ENCODE measurements at places on chromosomes 7 and 10.

- DNase-seq: no peak
These were observed 23.7 kb downstream of the SRRM3 start for GRCh38 chr7:76225379-76225778.

DNA sequence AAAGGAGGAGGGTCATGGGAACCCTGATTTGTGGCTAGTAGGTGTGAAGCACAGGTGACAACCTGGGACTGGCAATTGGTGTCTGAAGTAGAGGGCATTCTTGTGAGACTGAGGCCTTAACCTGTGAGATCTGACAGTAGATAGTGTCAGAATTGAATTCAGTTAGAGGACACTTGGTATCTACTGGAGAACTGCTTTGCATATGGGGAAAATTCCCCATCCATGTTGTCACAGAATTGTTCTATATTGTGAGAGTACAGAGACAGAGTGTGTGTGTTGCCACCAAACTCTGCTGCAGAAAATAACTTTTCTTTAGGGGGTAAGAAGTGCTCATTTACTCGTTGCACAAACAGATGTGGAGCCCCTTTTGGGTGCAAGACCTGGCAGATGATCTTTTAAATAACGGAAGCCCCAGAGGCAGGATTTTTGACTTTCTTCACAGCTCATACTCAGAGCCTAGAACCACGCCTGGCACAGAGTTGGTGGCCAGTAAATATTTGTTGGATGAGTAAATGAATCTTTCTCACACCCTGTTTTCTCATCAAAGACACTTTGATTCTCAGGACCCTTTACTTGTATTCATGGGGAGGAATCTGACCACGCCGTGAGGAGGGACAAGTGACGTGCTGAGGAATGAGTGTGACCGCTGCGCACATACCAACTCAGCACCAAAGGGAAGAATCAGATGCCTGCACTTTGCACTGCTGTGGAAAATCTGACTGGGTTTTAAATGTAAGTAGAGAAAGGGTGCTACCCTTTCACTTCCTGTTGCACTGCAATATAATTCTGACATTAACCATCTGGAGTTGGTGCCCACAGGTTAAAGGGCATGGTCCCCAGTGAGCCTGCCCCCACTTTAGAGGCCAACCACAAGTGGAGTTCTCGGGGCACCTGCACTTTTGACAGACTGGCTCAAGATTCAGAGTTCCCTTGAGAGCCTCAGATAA is 39.2 kb upstream of the SDHAF3 start:
- no peak for DNase-seq

DNA sequence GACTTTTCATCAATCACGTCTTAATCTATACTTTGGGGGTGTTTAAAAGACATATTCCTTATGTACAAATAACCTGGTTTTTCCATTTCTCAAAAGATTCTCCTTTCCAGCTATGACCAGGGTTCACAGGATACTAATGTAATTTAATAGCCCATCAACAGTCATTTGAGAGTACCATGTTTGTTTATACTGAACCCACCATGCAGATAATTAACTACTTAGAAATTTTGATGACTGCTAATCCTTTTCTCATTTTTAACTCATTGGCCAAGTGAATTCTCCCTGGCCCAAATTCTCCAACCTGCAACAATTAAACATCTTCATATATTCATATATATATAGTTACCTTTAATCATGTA is 28.8 kb upstream of the KMT2E start:
- no peak for DNase-seq

DNA sequence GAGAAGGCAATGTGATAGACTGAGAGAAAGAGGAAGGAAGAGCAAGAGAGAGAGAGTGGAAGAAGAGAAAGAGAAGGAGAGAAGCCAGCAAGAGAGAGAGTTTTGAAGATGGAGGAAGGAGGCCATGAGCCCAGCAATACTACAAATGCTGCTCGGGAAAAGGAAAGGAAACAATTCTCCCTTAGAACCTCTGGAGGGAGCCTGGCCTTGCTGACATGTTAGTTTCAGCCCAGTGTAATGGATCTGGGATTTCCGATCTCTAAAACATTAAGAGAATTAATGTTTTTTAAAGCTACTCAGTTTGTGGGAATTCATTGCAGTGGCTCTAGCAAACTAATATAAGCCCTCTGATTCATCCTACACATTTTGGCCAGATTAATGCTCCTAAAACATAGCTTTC is 206.8 kb upstream of the MTPN start:
- peak; percentile 11 for DNase-seq

Data from brain (organoid and tissue), 16 donors.